Pulmonary artery endothelial cell (primary cell): ENCODE measurements at places on chromosomes 3 and 15. TPM values are rescaled to one million over a fixed set of nuclear protein-coding genes. Genes with fewer than 3 reads are reported as not detected.

RHCG gene
- total RNA-seq, result not detected in 2 replicates

ANKDD1A gene
- total RNA-seq, result 2.1 and 4.7 TPM in 2 replicates

MED12L gene
- total RNA-seq, result 0.11 and 0.20 TPM in 2 replicates

STRIT1 gene
- not detected in 2 replicates for total RNA-seq

RAD54L2 gene
- total RNA-seq, result 17.8 and 20.1 TPM in 2 replicates

P2RY14 gene
- not detected in 2 replicates for total RNA-seq

CPA3 gene
- 13.2 and 23.5 TPM in 2 replicates for total RNA-seq

PLA2G4D gene
- not detected in 2 replicates for total RNA-seq

AADACL2 gene
- not detected in 2 replicates for total RNA-seq

RETNLB gene
- total RNA-seq, result not detected in 2 replicates

MYL3 gene
- total RNA-seq, result not detected in 2 replicates

FBXL22 gene
- 0.11 and 0.13 TPM in 2 replicates for total RNA-seq

GP5 gene
- total RNA-seq, result 0.07 TPM in 2 replicates

NMB gene
- 4.9 and 7.3 TPM in 2 replicates for total RNA-seq

BCHE gene
- total RNA-seq, result under 0.01 TPM in 1 of 2 replicates, not detected in the other

SNURF gene
- total RNA-seq, result 10.4 and 17.7 TPM in 2 replicates
